ENCODE measurements at places on chromosomes 7 and 10.

DNA sequence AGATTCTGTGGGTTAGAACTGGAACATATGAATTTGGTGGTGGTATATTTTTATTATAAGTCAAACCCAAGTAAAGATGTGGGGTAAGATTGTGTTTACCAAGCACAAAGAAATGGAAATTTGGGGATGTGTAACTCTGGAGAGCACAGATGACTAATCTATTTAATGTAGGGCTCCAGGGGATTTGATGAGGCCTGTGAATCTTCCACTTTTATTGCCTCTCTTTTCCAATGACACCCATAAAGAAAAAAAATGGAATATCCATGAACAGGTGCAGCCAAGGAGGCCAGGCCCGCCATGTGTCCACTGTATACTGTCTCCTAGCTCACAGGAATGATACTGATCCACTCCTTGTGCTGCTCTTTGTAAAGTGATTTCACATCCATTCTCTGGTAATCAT lies 2.8 kb downstream of the SRGN start:
- H3K27ac ChIP-seq, result peak overlapping the region; percentile 97
- no peaks in the 10 kb centered on the region for H3K27me3 ChIP-seq
- peak overlapping the region; percentile 20 for H3K4me3 ChIP-seq
- peaks cover 40% of the 10 kb centered on the region for H3K4me1 ChIP-seq
- H3K36me3 ChIP-seq, result no peaks in the 10 kb centered on the region

GRCh38 chr7:98021588-98022351 lies 31.8 kb upstream of the OCM2 start:
- peak; percentile 52 for DNase-seq
- H3K36me3 ChIP-seq, result no peaks in the 10 kb centered on the region
- H3K27ac ChIP-seq, result no peak overlapping the region
- H3K27me3 ChIP-seq, result peaks cover 4% of the 10 kb centered on the region
- H3K4me1 ChIP-seq, result no peaks in the 10 kb centered on the region
- H3K4me3 ChIP-seq, result no peak overlapping the region

- no peaks in the 10 kb centered on the region for H3K36me3 ChIP-seq
- H3K27ac ChIP-seq, result no peak overlapping the region
- no peak for DNase-seq
- H3K4me1 ChIP-seq, result peaks cover 18% of the 10 kb centered on the region
Observed at GRCh38 chr7:105017657-105018365, 3.8 kb downstream of the KMT2E start.

DNA sequence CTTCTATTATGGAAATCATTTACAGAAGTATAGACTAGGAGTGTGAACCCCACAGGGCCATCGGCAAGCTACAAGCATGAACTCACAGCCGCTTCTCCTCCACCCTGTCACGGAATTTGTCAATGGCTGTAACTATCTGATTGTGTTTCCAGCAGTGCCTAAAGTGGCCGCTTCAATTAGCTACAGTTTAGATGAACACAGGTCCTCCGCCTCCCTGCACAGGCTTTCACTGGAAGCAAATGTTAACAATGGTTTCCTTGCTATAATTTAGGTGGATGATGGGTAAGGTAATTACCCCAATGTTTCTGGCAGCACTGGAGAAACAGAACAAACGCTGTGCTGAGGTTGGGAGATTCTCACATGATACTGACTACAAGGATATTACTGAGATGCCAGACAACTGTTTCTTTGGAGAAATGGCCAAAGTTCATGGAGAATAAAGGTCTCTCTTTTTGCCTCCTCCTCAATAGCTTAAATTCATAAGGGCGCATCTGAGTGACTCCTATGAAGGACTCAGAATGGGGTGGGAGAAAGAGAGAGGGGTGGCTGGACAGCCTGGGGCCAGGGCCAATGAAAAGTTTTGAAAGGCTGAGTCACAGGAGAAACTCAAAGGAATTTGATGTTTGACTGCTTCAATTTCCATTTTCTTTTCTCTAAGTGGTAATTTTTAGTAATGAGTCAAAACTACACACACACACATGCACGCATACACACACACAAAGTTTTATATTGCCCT lies 78.9 kb downstream of the SVIL start:
- no peak overlapping the region for H3K4me3 ChIP-seq
- H3K27me3 ChIP-seq, result no peaks in the 10 kb centered on the region
- DNase-seq, result no peak
- H3K27ac ChIP-seq, result no peak overlapping the region

- H3K36me3 ChIP-seq, result peaks cover 61% of the 10 kb centered on the region
- H3K27me3 ChIP-seq, result no peaks in the 10 kb centered on the region
- no peak overlapping the region for H3K27ac ChIP-seq
- no peak for DNase-seq
- H3K4me3 ChIP-seq, result no peak overlapping the region
Observed at GRCh38 chr10:48455055-48455391, 148.5 kb downstream of the MAPK8 start.

GRCh38 chr10:33327751-33328150 lies 6.7 kb downstream of the NRP1 start:
- H3K27me3 ChIP-seq, result peaks cover 14% of the 10 kb centered on the region
- H3K4me1 ChIP-seq, result no peaks in the 10 kb centered on the region
- no peak overlapping the region for H3K4me3 ChIP-seq
- no peak for DNase-seq
- no peaks in the 10 kb centered on the region for H3K36me3 ChIP-seq
- H3K27ac ChIP-seq, result no peak overlapping the region

DNA sequence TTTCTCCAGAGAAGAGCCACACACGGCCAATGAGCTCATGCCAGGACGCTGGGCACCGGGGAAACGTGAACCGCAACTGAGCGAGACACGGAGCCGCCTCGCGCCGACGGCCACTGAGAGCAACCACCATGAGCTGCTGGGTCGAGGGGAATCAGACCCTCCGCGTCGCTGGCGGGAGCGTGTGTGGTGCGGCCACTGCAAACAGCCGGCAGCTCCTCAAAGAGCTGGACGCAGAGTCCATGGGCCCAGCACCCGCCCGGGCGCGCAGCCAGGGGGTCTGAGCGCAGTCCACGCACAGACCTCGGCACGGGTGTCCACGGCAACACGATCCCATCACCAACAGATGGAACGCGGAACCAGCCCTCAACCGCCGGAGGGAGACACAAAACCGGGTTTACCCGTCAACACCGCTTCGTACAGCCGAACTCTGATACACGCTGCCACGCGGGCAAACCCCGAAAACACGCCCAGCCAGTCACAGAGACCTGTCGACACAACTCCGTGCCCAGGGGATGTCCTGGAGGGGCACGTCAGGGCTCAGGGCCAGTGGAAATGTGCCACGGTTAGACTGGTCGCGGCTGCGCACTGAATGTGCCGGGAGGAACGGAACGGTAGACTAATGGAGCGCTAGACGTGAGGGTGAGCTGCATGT lies 147.1 kb downstream of the ELFN1 start:
- H3K4me3 ChIP-seq, result no peak overlapping the region
- no peaks in the 10 kb centered on the region for H3K4me1 ChIP-seq
- no peak for DNase-seq
- no peaks in the 10 kb centered on the region for H3K27me3 ChIP-seq

Data from common myeloid progenitor, CD34-positive (primary cell).